ENCODE measurements at places on chromosomes 4 and X. TPM values are rescaled to one million over a fixed set of nuclear protein-coding genes. Genes with fewer than 3 reads are reported as not detected.

The RNF212 gene
- 2.4 TPM for total RNA-seq

DNA sequence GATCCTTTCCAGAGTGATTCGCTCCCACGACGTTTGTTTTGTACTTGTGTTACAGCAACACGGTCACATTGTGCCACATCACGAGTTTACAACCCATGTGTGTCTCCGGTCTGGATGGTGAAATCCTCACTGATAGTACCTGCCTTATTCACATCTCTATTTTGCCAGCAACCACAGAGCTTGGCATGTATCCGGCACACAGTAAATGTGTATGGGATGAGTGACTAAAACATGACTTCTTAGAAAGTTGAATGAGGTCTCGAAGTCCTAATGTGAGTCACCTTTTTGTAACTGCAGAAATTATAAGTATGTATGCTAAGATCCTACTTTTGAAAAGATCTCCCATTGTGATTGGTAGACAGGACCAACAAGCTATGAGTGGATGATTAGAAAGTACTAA is 7.5 kb downstream of the STOX2 start:
- no peak for DNase-seq
- H3K36me3 ChIP-seq, result no peaks in the 10 kb centered on the region
- H3K27ac ChIP-seq, result no peak overlapping the region
- H3K4me1 ChIP-seq, result no peaks in the 10 kb centered on the region
- no peak overlapping the region for H3K4me3 ChIP-seq
- peaks cover 6% of the 10 kb centered on the region for H3K27me3 ChIP-seq

The SCML2 gene
- 1.3 TPM for total RNA-seq

GRCh38 chr4:116880625-116881024 is 204.8 kb downstream of the TRAM1L1 start:
- H3K36me3 ChIP-seq, result no peaks in the 10 kb centered on the region
- no peak overlapping the region for H3K4me3 ChIP-seq
- H3K4me1 ChIP-seq, result no peaks in the 10 kb centered on the region
- no peak overlapping the region for H3K27ac ChIP-seq
- no peaks in the 10 kb centered on the region for H3K27me3 ChIP-seq
- DNase-seq, result no peak

GRCh38 chr4:150117094-150117493 is 38.8 kb downstream of the DCLK2 start:
- H3K27ac ChIP-seq, result no peak overlapping the region
- no peak overlapping the region for H3K4me3 ChIP-seq
- H3K27me3 ChIP-seq, result no peaks in the 10 kb centered on the region
- H3K36me3 ChIP-seq, result no peaks in the 10 kb centered on the region
- H3K4me1 ChIP-seq, result no peaks in the 10 kb centered on the region

GRCh38 chr4:11471618-11472017 is 42.9 kb upstream of the HS3ST1 start:
- H3K27me3 ChIP-seq, result no peaks in the 10 kb centered on the region
- H3K36me3 ChIP-seq, result no peaks in the 10 kb centered on the region
- H3K4me3 ChIP-seq, result peak overlapping the region; percentile 66
- H3K4me1 ChIP-seq, result peaks cover 14% of the 10 kb centered on the region
- DNase-seq, result peak; percentile 80

DNA sequence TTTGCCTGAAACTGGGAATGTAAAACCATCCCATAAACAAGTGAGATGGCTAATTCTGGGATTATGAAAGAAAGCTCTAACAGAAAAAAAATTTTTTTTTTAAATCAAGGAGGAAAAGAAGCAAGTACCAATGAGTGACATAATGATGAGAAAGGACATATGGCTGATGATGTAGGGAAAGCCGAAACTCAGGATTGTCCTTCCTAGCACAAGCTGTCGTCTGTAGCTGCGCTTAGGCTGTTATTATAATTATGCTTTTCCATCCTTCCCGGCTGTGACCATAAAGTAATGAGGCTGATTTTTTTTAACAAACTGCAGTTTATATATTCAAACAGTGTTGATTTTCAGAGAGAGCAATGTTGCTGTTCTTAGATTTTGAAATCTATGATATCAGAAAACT is 209.8 kb upstream of the NOCT start:
- H3K4me1 ChIP-seq, result no peaks in the 10 kb centered on the region
- DNase-seq, result no peak
- H3K27me3 ChIP-seq, result no peaks in the 10 kb centered on the region
- H3K4me3 ChIP-seq, result no peak overlapping the region
- H3K36me3 ChIP-seq, result no peaks in the 10 kb centered on the region
- no peak overlapping the region for H3K27ac ChIP-seq

The RAP2C gene
- total RNA-seq, result 23.7 TPM

DNA sequence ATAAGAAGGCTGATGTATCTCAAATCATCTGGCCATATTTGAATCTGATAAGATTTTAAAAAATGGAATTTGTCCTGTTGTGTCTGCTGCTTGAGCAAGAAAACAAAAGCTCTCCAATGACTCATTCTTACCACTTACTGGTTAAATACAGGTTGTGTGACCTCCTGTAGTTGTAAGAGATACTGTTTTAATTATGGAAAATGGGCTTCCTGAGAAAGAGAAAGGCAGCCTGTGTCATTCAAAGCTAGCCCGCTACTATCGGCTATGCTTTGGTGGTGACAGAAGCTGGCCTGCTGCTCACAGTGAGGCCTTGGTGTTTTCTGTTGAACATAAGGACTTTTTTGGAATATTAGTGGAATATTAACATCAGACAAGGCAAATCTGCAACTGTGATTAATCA is 1722.1 kb upstream of the PCDH10 start:
- H3K4me1 ChIP-seq, result no peaks in the 10 kb centered on the region
- DNase-seq, result no peak

- H3K4me3 ChIP-seq, result no peak overlapping the region
- H3K4me1 ChIP-seq, result no peaks in the 10 kb centered on the region
- no peaks in the 10 kb centered on the region for H3K27me3 ChIP-seq
- no peaks in the 10 kb centered on the region for H3K36me3 ChIP-seq
- no peak for DNase-seq
- no peak overlapping the region for H3K27ac ChIP-seq
These were observed 63.2 kb downstream of the ANAPC10 start for GRCh38 chr4:145034727-145035211.

DNA sequence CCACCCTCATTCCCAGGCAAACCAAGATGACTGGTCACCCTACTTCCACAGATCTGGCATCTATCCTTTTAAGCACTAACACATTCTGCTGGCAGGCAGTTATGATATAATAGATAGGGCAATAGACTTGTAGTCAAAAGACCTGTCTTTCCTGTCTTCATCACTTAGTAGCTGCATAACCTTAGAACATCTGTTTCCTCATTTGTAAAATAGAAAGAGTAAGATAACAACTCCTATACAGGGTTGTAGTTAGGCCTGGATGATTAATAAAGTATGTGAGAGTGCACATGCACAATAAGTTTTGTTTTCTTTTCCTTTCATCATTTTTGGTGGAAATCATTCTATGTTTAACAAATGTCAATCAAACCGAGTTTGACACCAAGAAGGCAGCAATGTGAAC is 72.1 kb downstream of the GPR82 start:
- no peak for DNase-seq
- no peak overlapping the region for H3K27ac ChIP-seq
- no peak overlapping the region for H3K4me3 ChIP-seq
- H3K4me1 ChIP-seq, result no peaks in the 10 kb centered on the region
- H3K27me3 ChIP-seq, result no peaks in the 10 kb centered on the region
- H3K36me3 ChIP-seq, result no peaks in the 10 kb centered on the region

GRCh38 chrX:2585158-2585470 is 84.3 kb upstream of the DHRSX start:
- H3K4me3 ChIP-seq, result no peak overlapping the region
- no peaks in the 10 kb centered on the region for H3K36me3 ChIP-seq
- no peak overlapping the region for H3K27ac ChIP-seq
- no peak for DNase-seq
- H3K4me1 ChIP-seq, result no peaks in the 10 kb centered on the region

The CD40LG gene
- total RNA-seq, result 58.0 TPM

The TRO gene
- 4.3 TPM for total RNA-seq

The MTHFD2L gene
- 10.2 TPM for total RNA-seq

- peak; percentile 100 for DNase-seq
- no peaks in the 10 kb centered on the region for H3K36me3 ChIP-seq
- H3K27ac ChIP-seq, result peak within 1 kb of the TSS; percentile 100
- H3K4me1 ChIP-seq, result peaks cover 5% of the 10 kb centered on the region
- H3K4me3 ChIP-seq, result peak within 1 kb of the TSS; percentile 99
These were observed at the start of gene PPP2R3B for GRCh38 chrX:386768-387575. TSS of gene PPP2R3B (minus strand) at chrX:386907. CDS start at chrX:386691, 216 bp downstream.

The PARM1 gene
- total RNA-seq, result not detected

The RBM47 gene
- 1.9 TPM for total RNA-seq

- no peaks in the 10 kb centered on the region for H3K36me3 ChIP-seq
- H3K4me3 ChIP-seq, result no peak overlapping the region
- no peaks in the 10 kb centered on the region for H3K4me1 ChIP-seq
- H3K27me3 ChIP-seq, result no peaks in the 10 kb centered on the region
These were observed 12.5 kb downstream of the HS3ST1 start for GRCh38 chr4:11416071-11416766.

DNA sequence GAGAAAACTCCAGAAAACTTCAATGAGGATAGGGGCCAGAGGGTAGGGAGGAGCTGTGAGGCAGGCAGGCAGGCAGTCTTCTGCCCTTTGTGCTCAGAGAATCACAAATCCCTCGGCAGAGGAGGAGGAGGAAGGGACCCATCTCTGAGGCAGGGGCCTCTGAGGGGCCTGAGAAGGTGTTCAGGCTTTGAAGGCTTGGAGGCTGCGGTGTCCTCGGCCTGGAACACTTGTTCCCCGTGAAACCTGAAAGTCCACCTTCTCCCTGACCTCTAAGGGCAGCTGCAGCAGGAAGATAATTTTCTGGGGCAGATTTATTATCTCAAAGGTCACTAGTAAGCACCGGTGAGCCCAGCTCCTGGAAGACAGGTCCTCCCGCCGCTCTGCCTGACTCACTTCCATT is 200.3 kb upstream of the BCOR start:
- H3K36me3 ChIP-seq, result no peaks in the 10 kb centered on the region
- no peak for DNase-seq
- no peak overlapping the region for H3K4me3 ChIP-seq
- no peak overlapping the region for H3K27ac ChIP-seq
- H3K4me1 ChIP-seq, result no peaks in the 10 kb centered on the region

- H3K36me3 ChIP-seq, result no peaks in the 10 kb centered on the region
- no peaks in the 10 kb centered on the region for H3K27me3 ChIP-seq
- H3K4me1 ChIP-seq, result no peaks in the 10 kb centered on the region
- no peak for DNase-seq
- no peak overlapping the region for H3K4me3 ChIP-seq
- no peak overlapping the region for H3K27ac ChIP-seq
These were observed 105.2 kb downstream of the ATP10D start for GRCh38 chr4:47590325-47590724.

GRCh38 chr4:71236226-71236625 is 102.6 kb upstream of the SLC4A4 start:
- no peak for DNase-seq
- no peaks in the 10 kb centered on the region for H3K4me1 ChIP-seq
- no peak overlapping the region for H3K27ac ChIP-seq

DNA sequence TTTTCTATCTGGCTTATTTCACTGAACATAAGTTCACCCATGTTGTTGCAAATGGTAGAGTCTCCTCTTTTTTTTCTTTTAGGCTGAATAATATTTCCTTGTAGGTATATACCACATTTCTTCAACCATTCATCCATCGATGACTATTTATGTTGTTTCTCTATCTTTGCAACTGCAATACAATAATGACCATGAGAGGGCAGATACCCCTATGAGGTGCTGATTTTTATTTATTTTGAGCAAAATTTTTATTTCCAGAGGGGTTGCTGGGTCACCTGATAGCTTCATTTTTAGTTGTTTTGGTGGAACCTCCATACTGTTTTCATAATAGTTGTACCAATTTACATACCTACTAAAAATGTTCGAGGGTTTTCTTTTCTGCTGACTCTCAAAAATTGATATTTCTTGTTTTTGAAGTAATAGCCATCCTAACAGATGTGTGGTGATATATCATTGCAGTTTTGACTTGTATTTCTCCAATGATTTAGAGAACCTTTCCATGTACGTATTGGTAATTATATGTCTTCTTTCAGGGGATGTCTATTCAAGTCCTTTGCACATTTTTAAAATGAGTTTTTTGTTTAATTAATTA is 1697.0 kb downstream of the PCDH7 start:
- H3K4me1 ChIP-seq, result no peaks in the 10 kb centered on the region
- H3K4me3 ChIP-seq, result no peak overlapping the region
- no peaks in the 10 kb centered on the region for H3K27me3 ChIP-seq

GRCh38 chr4:10738826-10739489 is 54.4 kb upstream of the CLNK start:
- H3K27ac ChIP-seq, result no peak overlapping the region
- no peak overlapping the region for H3K4me3 ChIP-seq
- H3K4me1 ChIP-seq, result no peaks in the 10 kb centered on the region
- DNase-seq, result no peak
- no peaks in the 10 kb centered on the region for H3K36me3 ChIP-seq

GRCh38 chrX:10110984-10111363 is 45.8 kb upstream of the CLCN4 start:
- H3K27me3 ChIP-seq, result no peaks in the 10 kb centered on the region
- H3K36me3 ChIP-seq, result no peaks in the 10 kb centered on the region
- DNase-seq, result peak; percentile 72
- peak overlapping the region; percentile 57 for H3K4me3 ChIP-seq

GRCh38 chrX:110036162-110037033 is 33.5 kb downstream of the TMEM164 start:
- H3K36me3 ChIP-seq, result no peaks in the 10 kb centered on the region
- no peak overlapping the region for H3K4me3 ChIP-seq
- DNase-seq, result no peak
- no peaks in the 10 kb centered on the region for H3K27me3 ChIP-seq

The BMP3 gene
- not detected for total RNA-seq

The GSX2 gene
- not detected for total RNA-seq

The RNF113A gene
- 40.6 TPM for total RNA-seq

- DNase-seq, result no peak
- H3K27ac ChIP-seq, result no peak overlapping the region
- no peaks in the 10 kb centered on the region for H3K36me3 ChIP-seq
- no peak overlapping the region for H3K4me3 ChIP-seq
These were observed 77.1 kb upstream of the ATXN3L start for GRCh38 chrX:13396924-13397323.

The MSANTD1 gene
- 1.4 TPM for total RNA-seq
